Mucosa of descending colon (tissue), 3 donors: ENCODE measurements at places on chromosomes 4 and X. TPM values are rescaled to one million over a fixed set of nuclear protein-coding genes. Genes with fewer than 3 reads are reported as not detected.

The SPINK2 gene
- total RNA-seq: 2.7 TPM

The NPY5R gene
- 1.2 TPM for total RNA-seq

The ARL9 gene
- total RNA-seq: not detected

GRCh38 chr4:1775731-1776500, 17.2 kb upstream of the FGFR3 start:
- DNase-seq: no peak

DNA sequence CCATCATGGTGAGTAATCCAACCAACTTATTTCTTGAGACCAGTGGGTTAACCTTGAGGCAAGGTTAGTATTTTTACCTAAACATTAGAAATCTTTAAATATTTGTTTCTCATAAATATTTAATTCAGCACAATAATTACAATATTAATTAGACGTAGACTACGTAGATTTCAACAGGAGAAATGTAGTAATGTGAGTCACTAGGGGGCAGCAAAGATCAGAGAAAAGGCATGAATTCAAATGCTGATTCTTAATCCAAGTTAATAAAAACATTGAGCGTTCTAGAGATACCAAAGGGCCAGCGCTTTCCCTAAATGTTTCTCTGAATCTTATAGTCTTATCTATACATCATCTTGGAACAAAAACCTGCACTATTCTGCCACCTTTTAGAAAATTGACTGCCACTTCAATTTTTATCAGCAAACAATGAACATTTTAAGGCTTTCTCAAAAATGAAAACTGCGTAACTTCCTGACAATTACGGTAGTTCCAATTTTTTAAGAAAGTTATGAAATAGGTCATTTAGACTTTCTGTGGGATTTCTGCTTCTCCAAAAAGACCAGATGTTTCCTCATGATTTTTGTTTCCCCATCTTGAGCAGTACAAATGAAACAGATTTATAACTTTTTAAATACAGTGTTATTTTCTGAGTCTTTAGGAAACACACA, 180.7 kb downstream of the GASK1B start:
- DNase-seq: no peak

DNA sequence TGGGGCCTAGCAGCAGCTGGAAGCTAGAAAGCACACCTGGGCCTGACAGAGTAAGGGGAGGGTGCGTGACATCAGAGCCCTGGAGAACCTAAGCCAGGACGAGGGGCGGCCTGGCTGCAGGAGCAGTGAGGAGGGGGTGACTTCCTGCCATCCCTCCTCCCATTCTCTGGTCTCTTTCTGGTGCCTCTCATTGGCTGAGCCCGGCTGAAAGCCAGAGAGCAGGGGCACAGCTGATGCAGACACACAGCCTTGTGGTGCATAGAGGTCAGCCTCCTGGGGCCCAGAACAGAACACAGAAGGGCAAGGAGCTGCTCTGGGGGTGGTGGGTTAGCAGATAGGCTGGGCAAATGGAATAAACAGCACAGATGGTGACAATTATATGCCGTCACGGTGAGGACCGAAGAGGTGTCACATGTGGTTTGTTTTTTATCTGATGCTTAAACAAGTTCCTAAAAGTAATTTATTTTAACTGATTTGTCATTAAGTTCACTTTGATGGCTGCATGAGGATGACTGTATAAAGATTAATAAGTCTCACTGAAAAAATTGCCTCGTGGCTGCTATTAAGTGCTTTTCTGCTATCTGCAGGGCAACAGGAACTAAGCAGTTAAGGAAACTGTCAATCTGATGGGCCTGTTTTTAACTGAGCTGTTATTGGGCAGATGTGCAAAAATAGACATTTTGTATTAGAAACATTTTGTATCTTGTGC, 102.0 kb downstream of the FNIP2 start:
- no peak for DNase-seq

GRCh38 chrX:10922159-10922558, 189.0 kb upstream of the HCCS start:
- DNase-seq: no peak

The OTC gene
- total RNA-seq: 1.6 TPM

The PNMA5 gene
- not detected for total RNA-seq

DNA sequence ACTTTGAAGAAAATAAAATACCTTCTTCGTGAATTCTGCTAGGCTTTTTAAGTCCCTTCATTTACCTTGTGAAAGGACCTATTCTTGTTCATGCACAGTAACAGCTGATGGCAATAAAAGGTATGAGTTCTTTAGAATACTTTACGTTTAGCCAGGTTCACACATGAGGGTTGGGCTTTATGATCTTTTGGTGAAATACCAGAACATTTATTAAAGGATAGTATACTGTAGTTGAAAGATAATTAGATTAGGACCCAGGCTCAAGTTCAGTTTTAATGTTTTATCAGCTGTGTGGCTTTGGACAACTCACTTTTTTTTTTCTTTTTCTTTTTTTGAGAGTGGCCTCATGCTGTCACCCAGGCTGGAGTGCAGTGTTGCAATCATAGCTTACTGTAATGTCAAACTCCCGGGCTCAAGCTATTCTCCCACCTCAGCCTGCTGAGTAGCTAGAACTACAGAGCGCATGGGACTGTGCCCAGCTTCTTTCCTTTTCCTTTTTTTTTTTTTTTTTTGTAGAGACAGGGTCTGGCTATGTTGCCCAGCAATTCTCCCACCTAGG, 28.2 kb upstream of the NEIL3 start:
- no peak for DNase-seq
